ENCODE measurements at places on chromosomes 6 and 20. TPM values are rescaled to one million over a fixed set of nuclear protein-coding genes. Genes with fewer than 3 reads are reported as not detected.

GRCh38 chr6:38322138-38322537, 317.6 kb downstream of the BTBD9 start:
- H3K4me1 ChIP-seq, result no peaks in the 10 kb centered on the region
- H3K36me3 ChIP-seq, result peaks cover 2% of the 10 kb centered on the region
- H3K4me3 ChIP-seq, result no peak overlapping the region
- H3K27me3 ChIP-seq, result no peaks in the 10 kb centered on the region

DNA sequence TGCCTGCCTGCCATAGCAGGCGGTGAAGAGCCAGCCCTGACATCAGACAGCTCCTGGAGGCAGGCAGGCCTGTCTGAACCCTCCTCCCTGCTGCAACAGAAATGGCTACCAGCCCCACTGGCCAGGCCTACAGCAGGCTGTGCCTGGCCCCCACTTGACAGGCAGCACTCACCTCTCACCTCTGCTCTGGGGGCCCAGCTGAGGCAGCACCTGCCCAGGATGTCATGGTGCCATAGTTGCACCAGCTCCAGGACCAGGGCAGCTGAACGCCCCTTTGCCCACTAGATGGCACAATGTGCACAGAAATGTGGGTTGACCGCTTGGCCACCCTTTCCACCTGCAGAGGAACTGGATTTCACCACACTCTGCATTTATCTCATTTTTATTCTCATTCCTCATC, 30.6 kb downstream of the MRPL14 start:
- H3K4me3 ChIP-seq, result no peak overlapping the region
- DNase-seq, result peak; percentile 66
- H3K36me3 ChIP-seq, result no peaks in the 10 kb centered on the region
- H3K4me1 ChIP-seq, result peaks cover 5% of the 10 kb centered on the region

- peaks cover 4% of the 10 kb centered on the region for H3K36me3 ChIP-seq
- no peak overlapping the region for H3K27ac ChIP-seq
- peaks cover 2% of the 10 kb centered on the region for H3K27me3 ChIP-seq
- H3K4me1 ChIP-seq, result peaks cover 23% of the 10 kb centered on the region
- H3K4me3 ChIP-seq, result no peak overlapping the region
Observed at GRCh38 chr6:14113976-14114375, 3.6 kb upstream of the CD83 start.

DNA sequence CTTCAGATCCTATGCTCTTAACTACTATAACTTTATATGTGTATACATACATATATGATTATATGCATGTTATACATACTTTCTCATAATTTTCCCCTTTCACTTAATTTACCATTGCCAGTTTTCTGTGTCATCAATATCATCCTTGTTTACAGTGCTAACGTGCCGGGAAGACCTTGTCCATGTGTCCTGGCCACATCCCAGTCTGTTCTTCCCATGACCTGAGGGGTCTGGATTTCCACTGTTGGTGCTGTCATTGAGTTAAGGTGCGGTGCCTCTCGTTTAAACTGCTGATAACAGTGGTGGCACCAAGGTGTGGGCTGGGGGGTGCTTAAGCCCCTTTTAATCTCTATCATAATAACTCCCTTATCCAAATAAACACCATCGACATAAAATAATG, 8.5 kb upstream of the SDCBP2 start:
- peak overlapping the region; percentile 90 for H3K27ac ChIP-seq
- DNase-seq, result no peak
- H3K4me3 ChIP-seq, result no peak overlapping the region
- H3K4me1 ChIP-seq, result peaks cover 23% of the 10 kb centered on the region
- peaks cover 17% of the 10 kb centered on the region for H3K36me3 ChIP-seq

PDYN gene
- not detected for total RNA-seq

DNA sequence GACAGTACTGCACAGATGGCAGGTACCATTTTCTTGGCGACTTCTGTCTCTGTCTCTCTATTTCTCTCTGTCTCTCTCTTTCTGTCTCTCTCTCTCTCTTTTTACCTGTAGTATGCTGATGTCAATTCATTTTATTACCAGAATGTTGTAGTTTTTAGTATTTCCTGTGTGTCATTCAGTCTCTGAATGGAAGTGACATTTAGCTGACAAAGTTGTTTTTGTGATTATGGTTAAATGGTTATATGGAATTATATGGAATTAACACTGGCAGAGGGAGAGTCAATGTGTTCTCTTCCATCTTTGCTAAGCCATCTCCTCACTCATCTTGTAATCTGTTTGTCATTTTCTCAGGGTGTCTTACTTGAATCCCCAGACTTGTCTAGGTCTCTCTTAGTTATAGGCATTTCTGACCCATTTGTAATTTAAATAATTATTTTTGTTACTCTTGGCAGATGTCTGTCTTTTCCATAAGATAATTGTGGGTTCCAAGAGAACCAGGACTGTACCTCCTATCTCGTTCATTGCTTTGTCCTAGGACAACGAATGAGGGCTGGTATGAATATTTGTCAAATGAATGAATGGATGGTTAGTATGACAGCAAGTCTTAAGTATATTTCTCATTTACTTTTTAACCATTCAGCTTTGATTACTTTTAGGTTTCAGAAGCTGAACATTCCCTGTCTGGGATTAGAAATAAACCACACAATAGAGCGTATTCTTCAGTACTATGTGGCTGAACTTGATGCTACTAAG, 64.4 kb downstream of the DNAH8 start:
- H3K36me3 ChIP-seq, result no peaks in the 10 kb centered on the region
- H3K27me3 ChIP-seq, result peaks cover 39% of the 10 kb centered on the region
- H3K4me1 ChIP-seq, result no peaks in the 10 kb centered on the region
- H3K27ac ChIP-seq, result no peak overlapping the region

PDE7B gene
- total RNA-seq, result 0.14 TPM

- H3K4me3 ChIP-seq, result no peak overlapping the region
- no peaks in the 10 kb centered on the region for H3K4me1 ChIP-seq
- H3K27ac ChIP-seq, result no peak overlapping the region
- H3K27me3 ChIP-seq, result no peaks in the 10 kb centered on the region
- DNase-seq, result no peak
Observed at GRCh38 chr6:155115893-155116570, 120.9 kb downstream of the TIAM2 start.

CDSN gene
- total RNA-seq, result not detected

DNA sequence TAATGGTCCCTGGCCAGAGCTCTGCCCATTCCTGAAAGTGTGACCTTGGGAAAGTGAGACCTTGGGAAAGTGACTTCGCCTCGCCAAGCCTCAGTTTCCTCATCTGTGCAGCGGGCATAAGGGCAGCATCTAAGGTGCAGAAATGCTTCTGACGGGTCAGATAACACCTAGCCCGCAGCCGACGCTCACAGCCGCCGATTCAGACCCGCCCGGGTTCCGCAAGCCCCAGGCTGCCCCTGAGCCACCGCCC, 486 bp downstream of the FKBP1A start:
- peak overlapping the region; percentile 85 for H3K27ac ChIP-seq
- H3K4me3 ChIP-seq, result peak overlapping the region; percentile 92
- DNase-seq, result no peak
- H3K36me3 ChIP-seq, result peaks cover 16% of the 10 kb centered on the region
- H3K27me3 ChIP-seq, result peaks cover 17% of the 10 kb centered on the region

- H3K4me3 ChIP-seq, result no peak overlapping the region
- H3K27me3 ChIP-seq, result peaks cover 9% of the 10 kb centered on the region
- no peak for DNase-seq
- H3K4me1 ChIP-seq, result no peaks in the 10 kb centered on the region
- no peaks in the 10 kb centered on the region for H3K36me3 ChIP-seq
- no peak overlapping the region for H3K27ac ChIP-seq
Observed at GRCh38 chr6:166578536-166579236, 7.8 kb downstream of the RAMACL start.

- no peaks in the 10 kb centered on the region for H3K36me3 ChIP-seq
- no peaks in the 10 kb centered on the region for H3K27me3 ChIP-seq
- H3K4me1 ChIP-seq, result no peaks in the 10 kb centered on the region
- H3K4me3 ChIP-seq, result no peak overlapping the region
Observed at GRCh38 chr20:61822396-61822795, 243.3 kb downstream of the TAF4 start.

SIRPA gene
- 1.5 TPM for total RNA-seq

- DNase-seq, result no peak
- H3K27me3 ChIP-seq, result peaks cover 23% of the 10 kb centered on the region
- peak within 1 kb of the TSS; percentile 54 for H3K27ac ChIP-seq
- peaks cover 14% of the 10 kb centered on the region for H3K4me1 ChIP-seq
- peak within 1 kb of the TSS; percentile 80 for H3K4me3 ChIP-seq
Observed at GRCh38 chr6:107114926-107115694, at the start of gene BEND3. Gene BEND3, minus strand, starts transcription at chr6:107115515. Its CDS starts 16,230 bp downstream, at chr6:107099285.

All from activated naive CD8-positive, alpha-beta T cell treated with anti-CD3 and anti-CD28 coated beads, Interleukin-2, amount 10 ng/mL, durations not matched to agents 7 days and 5 days (primary cell).